ENCODE measurements at places on chromosomes 3 and 15.

GRCh38 chr3:131540821-131541220, 38.0 kb upstream of the MRPL3 start:
- no peak for DNase-seq

GRCh38 chr3:101128001-101128400, 134.8 kb upstream of the ABI3BP start:
- no peak for DNase-seq

DNA sequence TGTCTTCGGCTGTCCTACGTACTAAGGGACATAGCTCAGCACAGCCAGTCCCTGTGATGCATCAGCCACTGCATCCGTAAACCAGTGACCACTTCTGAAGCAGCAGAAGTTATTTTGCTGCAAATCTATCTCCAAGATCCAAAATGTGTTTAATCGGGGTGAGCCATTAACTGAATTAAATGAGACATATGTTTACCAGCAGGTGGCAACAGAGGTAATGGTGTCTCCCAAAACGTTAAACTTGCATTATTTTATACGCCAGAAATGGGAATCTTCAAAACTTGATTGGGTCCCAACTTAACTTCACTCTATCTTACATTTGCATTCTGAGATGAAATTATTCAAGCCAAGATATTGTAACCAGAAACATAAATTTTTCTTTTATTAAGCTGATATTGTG, 75.3 kb upstream of the BOC start:
- DNase-seq, result no peak

GRCh38 chr3:5275529-5275928, 88.0 kb downstream of the EDEM1 start:
- no peak for DNase-seq

GRCh38 chr3:165643425-165643824, 193.8 kb downstream of the BCHE start:
- no peak for DNase-seq

Measured in stimulated activated CD8-positive, alpha-beta memory T cell treated with anti-CD3 and anti-CD28 coated beads, Interleukin-2, amount 100 ng/mL, for 1 hour (primary cell).